Coronary artery (tissue), 2 donors: ENCODE measurements at places on chromosomes 2 and 18.

- no peak for DNase-seq
Measured at GRCh38 chr18:38576349-38576748, 1010.8 kb upstream of the CELF4 start.

- DNase-seq, result no peak
Measured at GRCh38 chr18:45061359-45061758, 380.7 kb downstream of the SETBP1 start.

DNA sequence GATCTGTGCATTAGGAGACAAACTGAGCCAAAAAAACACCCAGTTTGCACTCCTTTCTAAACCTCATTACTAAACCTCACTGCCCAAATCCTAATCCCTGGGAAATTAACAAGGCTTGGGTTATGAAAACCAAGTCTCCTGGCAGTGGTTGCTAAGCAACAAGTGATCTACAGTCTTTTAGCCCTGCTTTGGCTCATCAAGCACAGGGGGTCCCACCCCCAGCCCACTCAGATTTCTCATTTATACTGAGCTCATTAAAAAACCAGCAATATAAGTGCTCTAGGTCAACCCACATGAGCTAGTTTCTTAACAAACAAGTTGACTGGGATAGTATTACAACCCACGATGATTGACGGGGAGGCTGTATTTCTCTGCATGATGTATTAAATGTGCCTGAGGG, 18.4 kb downstream of the DNER start:
- DNase-seq, result no peak

DNA sequence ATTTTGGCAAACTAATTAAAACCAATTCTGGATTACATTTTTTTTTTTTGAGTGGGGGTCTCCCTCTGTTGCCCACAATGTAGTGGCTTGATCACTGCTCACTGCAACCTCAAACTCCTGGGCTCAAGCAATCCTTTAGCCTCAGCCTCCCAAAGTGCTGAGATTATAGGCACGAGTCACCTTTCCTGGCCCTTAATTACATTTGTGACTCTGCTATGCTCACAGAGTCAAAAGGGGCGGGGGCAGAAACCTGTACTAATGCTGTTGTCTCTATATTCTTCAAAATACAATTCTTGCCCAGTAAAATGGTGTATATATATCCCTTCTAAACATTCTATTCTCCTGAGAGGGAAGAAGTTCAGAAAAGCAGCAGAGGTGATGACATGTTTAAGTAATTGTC, 23.2 kb downstream of the PRKD3 start:
- no peak for DNase-seq

GRCh38 chr2:137802038-137802437, 162.2 kb upstream of the HNMT start:
- DNase-seq, result no peak

DNA sequence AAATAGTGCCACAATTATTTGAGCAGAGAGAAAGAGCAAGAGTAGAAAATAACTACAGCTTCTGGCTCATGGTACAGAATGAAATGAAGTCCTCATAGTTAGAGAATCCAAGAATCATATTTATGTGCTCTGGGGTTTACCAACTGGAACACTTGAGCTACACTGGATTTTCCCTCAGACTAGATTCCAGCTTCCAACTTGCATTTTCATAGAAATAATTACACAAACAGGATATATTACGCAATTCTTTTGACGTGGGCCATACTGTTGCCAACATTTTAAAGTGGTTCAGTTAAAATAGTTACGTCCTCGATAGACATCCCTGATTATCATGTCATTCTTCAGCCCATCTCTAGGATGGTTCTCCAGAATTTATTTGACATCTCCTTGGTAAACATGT, 129.2 kb downstream of the ETAA1 start:
- DNase-seq, result no peak

- DNase-seq, result no peak
Measured at GRCh38 chr2:65379721-65380171, 52.7 kb downstream of the SPRED2 start.

DNA sequence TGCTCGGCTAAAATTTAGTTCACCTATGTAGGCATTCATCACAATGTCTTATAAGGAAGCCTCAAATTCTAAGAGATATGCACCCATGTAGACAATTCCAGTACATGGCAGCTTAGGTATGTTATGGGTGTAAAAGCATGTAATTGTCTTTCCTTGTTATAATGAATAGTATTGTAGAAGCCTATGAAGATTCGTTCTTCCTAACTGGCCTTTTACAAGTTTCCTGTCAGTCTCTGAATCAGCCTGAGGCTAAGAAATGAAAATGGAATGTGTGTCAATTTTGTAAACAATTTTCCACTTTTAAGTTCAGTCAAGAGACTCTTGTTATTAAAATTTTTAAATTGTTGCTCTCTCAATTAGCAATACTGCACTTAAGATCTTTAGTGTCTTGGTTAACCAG, 189.9 kb upstream of the GALNT5 start:
- DNase-seq, result no peak

GRCh38 chr2:2797797-2798196, 466.7 kb upstream of the MYT1L start:
- no peak for DNase-seq

GRCh38 chr18:3027370-3027891, 14.5 kb upstream of the LPIN2 start:
- no peak for DNase-seq

DNA sequence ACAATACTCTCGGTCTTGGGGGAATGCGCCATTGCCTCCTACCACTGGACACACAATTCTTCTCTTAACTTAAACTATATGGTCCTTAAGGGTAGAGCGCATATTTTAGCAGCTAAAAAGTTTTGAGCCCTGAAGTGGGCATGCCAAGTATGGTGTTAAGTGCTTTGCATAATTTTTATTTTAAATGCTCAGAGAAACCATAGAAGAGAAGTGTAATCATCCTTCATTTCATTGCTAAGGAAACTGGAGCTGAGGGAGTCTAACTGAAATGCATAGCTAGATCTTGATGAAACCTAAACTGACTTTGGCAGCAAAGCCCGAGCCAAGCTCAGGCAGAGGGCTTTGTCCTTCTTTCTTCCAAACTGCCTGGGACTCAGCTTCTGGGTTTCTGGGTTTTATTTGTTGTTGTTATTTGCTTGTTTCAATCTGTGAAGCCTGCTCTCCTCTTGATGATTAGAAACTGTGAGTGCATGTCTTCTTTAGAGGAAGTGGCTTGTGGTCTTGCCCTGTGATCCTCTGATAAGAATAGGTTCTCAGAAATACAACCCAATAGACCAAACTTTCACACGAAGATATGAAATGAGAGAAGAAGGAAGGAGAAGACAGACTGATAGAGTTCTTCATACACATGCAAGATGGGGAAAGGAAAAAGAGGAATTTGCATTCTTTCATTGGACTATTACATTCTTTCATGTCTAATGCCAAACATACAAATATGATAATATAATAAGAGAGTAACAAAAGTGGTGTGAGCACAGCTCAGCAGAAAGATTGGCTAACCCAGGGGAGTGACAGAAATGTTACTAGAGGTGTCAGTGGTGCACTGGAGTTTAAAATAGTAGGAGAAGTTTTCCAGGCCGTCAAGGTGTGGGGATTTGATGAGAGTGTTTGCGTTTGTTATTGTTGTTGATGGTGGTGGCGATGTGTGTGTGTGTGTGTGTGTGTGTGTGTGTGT, 7.5 kb upstream of the RNF144A start:
- no peak for DNase-seq

- DNase-seq, result no peak
Measured at GRCh38 chr2:167264380-167264779, 376.1 kb downstream of the XIRP2 start.

GRCh38 chr18:7953095-7953958, 386.2 kb downstream of the PTPRM start:
- no peak for DNase-seq

DNA sequence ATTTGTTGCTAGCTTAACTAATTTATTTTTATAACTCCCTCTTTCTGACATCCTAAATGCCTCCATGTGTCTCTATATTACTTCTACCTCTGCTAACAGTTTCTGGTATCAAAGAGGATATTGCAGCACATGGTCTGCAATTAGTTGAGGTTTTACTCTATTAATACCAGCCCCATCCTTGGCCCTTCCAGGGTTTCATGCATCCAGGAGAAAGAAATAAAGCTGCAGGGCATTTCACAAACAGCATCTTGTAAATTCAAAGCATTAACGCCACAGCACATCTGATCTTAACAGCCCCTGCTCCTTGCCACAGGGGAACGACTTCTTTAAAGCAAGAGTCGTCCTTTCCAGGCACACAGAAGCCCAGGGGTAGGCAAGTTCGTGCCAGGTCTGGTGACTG, 258.9 kb downstream of the ICOS start:
- DNase-seq, result no peak

GRCh38 chr2:66439812-66440542, 5.1 kb downstream of the MEIS1 start:
- DNase-seq, result no peak

DNA sequence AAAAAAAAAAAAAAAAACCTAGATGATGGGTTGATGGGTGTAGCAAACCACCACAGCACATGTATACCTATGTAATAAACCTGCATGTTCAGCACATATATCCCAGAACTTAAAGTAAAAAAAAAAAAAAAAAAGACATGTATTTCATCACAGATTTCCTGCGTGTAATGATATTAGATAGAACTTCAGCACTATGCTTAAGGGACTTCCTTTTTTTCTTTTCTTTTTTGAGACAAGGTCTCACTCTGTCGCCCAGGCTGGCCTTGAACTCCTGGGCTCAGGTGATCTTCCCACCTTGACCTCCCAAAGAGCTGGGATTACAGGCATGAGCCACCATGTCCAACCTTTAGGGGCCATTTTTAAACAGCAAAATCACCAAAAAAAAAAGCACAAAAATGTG, 42.0 kb downstream of the NEURL3 start:
- no peak for DNase-seq

DNA sequence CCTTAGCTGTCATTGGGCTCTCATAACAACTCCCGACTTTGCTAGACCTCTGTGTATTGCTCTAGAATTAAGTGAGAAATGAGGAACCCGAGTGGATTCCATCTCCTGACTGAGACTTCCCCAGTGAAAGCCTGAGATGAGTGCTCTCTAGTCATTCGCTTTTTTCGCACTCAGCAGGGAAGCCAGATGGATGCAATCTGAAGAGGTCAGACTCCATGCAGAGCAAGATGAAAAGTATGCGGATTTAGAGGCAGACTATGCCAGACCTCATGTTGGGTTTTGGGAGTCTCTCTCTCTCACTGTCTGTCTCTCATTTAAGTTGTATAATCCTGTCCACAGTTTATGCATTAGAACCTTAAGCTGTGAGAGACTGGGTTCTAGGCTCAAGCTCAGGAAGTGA, 88.6 kb downstream of the SLC5A7 start:
- DNase-seq, result no peak

DNA sequence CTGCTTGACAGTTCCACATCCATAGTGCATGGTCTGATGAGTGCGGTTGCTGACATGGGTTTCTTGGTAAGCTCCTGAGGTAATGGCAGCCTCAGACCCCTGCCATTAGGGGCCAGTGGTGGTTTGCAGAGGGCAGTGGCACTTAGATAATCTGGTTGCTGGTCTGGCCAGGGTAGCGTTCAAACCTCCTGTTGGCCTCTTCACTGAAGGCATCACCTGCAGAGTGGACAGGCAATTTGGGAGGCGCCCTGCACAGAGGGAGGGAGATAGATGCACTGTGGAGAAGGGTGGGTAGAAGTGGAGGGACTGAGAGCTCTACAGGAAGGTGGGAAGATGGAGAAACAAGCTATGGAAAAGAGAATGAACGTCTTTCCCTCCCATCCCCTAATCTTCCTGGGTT, 3.7 kb downstream of the HTRA2 start:
- DNase-seq, result no peak

- no peak for DNase-seq
Measured at GRCh38 chr2:213187386-213187785, 36.0 kb upstream of the IKZF2 start.

GRCh38 chr2:223065107-223065506, 13.1 kb downstream of the KCNE4 start:
- DNase-seq, result no peak

DNA sequence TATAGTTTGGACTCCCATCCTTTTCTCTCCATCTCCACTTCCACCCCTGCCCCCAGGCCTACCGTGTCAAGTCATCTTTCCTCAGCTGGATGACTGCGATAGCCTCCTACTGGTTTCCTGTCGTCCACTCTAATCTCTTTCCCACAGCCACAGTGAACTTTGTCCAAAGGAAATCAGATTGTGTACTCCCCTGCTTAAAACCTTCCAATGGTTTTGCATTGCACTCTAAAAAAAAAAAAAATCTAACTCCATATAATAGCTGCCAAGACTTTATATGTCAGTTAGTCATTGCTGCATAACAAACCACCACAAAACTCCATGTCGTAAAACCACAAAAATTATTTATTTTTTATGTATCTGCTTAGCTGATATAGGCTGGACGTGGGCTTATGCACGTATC, 160.2 kb upstream of the CCDC68 start:
- DNase-seq, result no peak

DNA sequence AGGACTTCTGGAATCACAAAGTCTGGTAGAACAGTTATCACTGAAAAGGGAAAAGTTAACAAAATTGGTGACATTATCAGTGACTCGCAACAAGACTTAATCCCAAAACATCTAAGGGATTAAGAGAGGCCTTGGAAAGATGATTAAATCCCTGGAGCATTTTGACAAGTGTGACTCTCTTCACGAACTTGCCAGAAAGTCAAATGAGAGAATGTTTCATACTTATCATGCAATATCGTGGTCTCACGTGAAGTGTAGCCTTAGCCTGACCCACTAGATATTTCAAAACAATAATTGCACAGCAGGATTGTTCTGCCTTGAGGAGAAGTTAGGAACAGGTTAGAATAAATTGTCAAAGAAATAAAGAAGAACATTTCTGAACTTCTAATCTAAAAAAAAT, 104.5 kb downstream of the COL6A3 start:
- no peak for DNase-seq

GRCh38 chr2:88296247-88296646, 126.1 kb downstream of the THNSL2 start:
- DNase-seq, result no peak

DNA sequence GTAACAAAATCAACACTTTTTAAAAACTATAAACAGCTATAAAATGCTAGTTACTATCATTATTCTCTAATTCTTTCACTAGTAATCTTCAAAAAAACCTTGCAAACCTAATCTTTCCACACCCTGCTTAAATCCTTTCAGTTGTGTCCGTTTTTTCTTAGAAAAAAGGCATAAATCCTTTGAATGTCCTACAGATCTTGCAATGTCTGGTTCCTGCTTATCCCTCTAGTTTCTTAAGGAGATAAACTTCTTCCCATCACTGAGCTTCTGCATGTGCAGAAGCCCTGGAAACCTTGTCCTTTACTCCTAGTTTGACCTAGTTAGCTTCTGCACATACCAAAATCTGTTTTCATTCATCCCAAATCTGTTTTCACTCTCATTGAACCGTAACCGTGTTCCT, 1.3 kb upstream of the PNO1 start:
- no peak for DNase-seq

DNA sequence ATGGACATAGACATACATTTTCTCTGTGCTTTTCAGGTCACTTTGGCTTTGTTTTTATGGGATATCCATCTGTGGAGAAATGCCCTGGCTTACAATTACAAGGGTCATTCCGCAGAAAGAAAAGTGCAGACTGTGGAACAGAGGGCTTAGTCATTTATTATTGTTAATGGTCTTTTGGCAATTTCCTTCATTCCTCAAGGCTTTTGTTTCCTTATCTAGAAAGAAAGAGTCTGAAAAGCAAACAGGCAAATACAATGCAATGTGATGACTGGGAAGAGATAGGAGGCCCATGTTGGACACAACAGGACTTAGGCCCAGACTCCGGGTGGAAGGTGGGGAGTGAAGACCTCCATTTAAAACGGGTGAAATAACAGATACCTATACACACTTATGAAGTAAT, 129.5 kb upstream of the CAVIN2 start:
- no peak for DNase-seq

GRCh38 chr2:3585261-3586109, 9.4 kb upstream of the COLEC11 start:
- no peak for DNase-seq

GRCh38 chr18:6031442-6031841, 136.1 kb upstream of the TMEM200C start:
- DNase-seq, result no peak
